ENCODE measurements at places on chromosomes 4 and X. TPM values are rescaled to one million over a fixed set of nuclear protein-coding genes. Genes with fewer than 3 reads are reported as not detected.

The UBL4A gene
- total RNA-seq: 53.2 TPM

DNA sequence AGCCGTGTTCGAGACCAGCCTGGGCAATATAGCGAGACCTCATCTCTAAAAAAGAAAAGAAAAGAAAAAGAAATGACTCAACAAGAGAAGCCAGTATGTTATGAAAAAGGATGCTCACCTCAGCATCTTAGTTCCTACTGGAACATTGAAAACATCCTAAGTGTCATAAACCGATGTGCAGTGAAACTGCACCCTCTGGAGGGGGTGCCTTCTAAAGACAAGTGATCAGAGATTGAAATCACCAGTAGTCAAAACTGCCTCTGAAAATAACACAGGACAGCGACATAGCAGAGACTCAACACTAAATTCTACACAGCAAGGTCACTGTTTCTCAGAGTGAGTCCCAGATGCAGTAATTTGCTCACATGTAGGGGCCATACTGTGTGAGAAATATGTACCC, 28.0 kb upstream of the ATP6AP2 start:
- no peaks in the 10 kb centered on the region for H3K4me1 ChIP-seq
- no peak overlapping the region for H3K4me3 ChIP-seq
- no peaks in the 10 kb centered on the region for H3K27me3 ChIP-seq
- H3K27ac ChIP-seq: no peak overlapping the region

DNA sequence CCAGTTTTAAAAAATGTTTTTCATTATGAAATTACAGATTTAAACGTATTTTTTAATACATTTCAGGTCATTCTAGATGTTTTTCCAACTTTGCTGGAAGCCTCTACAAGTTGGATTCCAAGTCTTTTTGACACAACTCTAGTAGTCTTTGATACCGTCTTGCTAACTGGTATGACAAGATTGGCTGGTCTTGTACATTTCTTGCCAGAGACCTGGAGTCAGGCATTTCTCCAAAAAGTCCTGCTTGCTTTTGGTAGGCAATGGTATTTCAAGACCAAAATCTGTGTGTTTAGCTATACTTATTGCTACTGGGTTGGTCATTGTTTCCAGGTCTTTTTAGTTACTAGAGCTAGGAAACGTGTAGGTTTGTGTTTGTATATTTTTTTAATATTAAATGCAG, 64.6 kb downstream of the SLAIN2 start:
- H3K36me3 ChIP-seq: peaks cover 36% of the 10 kb centered on the region
- H3K4me3 ChIP-seq: no peak overlapping the region
- no peaks in the 10 kb centered on the region for H3K27me3 ChIP-seq
- DNase-seq: no peak
- H3K27ac ChIP-seq: no peak overlapping the region
- peaks cover 17% of the 10 kb centered on the region for H3K4me1 ChIP-seq

GRCh38 chrX:109187473-109188168, 294.3 kb downstream of the GUCY2F start:
- H3K36me3 ChIP-seq: no peaks in the 10 kb centered on the region
- no peaks in the 10 kb centered on the region for H3K4me1 ChIP-seq
- no peak overlapping the region for H3K4me3 ChIP-seq
- no peak overlapping the region for H3K27ac ChIP-seq

The MAGEA9B gene
- total RNA-seq: not detected

- no peak overlapping the region for H3K4me3 ChIP-seq
- H3K4me1 ChIP-seq: peaks cover 2% of the 10 kb centered on the region
- H3K27me3 ChIP-seq: no peaks in the 10 kb centered on the region
- H3K27ac ChIP-seq: no peak overlapping the region
- DNase-seq: no peak
- no peaks in the 10 kb centered on the region for H3K36me3 ChIP-seq
Observed at GRCh38 chrX:107480272-107480671, 30.8 kb downstream of the FRMPD3 start.

DNA sequence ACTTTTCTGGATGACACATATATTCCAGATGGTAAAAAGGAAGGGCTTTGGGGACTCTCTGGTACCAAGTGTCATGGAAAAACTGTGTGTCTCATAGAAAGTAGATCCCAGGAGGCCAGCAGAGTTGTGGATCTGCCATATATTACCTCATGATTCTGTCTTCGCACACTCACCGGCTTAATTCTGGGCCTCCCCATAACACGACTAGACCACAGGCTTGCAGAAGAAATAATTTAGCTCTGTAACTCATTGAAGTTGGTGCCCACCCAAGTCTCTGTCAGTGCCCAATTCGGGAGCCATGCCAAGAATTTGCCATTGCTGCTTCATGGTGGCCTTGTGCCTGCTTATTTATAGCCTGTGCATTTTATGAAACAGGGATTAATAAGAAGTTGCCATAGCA, 104.5 kb downstream of the AR start:
- no peak overlapping the region for H3K27ac ChIP-seq
- H3K27me3 ChIP-seq: no peaks in the 10 kb centered on the region
- no peak overlapping the region for H3K4me3 ChIP-seq
- no peaks in the 10 kb centered on the region for H3K4me1 ChIP-seq

DNA sequence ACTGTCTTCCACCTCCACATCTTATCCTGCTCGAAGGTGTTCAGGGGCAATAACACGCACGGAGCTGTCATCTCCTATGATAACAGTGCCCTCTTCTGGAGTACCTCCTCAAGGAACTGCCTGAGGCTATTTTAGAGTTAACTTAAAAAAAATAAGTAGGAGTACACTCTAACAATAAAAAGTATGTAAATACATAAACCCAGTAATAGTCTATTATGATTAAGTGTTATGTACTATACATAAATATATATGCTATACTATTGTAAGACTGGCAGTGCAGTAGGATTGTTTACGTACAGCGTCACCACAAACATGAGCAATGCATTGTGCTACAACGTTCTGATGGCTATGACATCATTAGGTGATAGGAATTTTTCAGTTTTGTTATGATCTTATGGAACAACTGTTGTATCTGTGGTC, 34.5 kb upstream of the TLR2 start:
- H3K36me3 ChIP-seq: no peaks in the 10 kb centered on the region
- no peak for DNase-seq
- no peak overlapping the region for H3K27ac ChIP-seq
- H3K4me1 ChIP-seq: peaks cover 25% of the 10 kb centered on the region
- no peaks in the 10 kb centered on the region for H3K27me3 ChIP-seq

The FGF5 gene
- total RNA-seq: not detected
